ENCODE measurements at places on chromosomes 6 and 20.

GRCh38 chr20:17061715-17062114, 165.1 kb upstream of the PCSK2 start:
- DNase-seq: no peak

DNA sequence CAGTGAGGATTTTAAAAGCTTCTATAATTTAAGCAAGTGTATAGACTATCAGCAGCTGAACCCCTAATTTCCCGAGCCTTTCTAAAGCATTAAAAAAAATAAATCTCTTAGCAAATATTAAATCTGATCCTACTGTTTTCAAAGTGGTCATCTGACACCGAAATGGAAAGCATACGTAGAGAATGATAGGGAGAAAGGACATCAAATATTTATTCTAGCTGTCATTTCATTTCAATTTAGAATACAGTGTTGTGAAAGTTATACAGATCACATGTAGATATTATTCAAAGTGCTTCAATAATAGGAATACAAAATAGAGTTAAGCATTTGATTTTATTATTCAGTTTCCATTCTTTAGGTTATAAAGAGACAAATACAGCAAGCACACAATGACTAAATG, 61.9 kb upstream of the PKIB start:
- DNase-seq: peak; percentile 27

DNA sequence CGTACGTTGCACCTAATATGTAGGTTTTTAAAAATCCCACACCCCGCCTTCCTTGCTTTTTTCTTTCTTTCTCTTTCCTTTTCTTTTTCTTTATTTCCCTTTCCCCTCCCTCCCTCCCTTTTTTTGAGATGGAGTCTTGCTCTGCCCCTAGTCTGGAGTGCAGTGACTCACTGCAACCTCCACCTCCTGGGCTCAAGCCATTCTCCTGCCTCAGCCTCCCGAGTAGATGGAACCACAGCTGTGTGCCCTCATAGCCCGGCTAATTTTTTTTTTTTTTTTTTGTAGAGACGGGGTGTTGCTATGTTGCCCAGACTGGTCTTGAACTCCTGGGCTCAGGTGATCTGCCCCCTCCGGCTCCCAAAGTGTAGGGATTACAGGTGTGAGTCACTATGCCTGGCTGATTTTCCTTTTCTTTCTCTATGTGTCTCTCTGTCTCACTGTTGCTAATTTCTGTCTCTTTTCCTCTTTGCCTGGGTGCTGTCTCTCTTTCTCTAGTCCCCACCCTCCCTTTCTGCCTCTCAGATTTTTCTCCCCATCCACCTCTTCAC, 61.2 kb downstream of the SRC start:
- no peak for DNase-seq

DNA sequence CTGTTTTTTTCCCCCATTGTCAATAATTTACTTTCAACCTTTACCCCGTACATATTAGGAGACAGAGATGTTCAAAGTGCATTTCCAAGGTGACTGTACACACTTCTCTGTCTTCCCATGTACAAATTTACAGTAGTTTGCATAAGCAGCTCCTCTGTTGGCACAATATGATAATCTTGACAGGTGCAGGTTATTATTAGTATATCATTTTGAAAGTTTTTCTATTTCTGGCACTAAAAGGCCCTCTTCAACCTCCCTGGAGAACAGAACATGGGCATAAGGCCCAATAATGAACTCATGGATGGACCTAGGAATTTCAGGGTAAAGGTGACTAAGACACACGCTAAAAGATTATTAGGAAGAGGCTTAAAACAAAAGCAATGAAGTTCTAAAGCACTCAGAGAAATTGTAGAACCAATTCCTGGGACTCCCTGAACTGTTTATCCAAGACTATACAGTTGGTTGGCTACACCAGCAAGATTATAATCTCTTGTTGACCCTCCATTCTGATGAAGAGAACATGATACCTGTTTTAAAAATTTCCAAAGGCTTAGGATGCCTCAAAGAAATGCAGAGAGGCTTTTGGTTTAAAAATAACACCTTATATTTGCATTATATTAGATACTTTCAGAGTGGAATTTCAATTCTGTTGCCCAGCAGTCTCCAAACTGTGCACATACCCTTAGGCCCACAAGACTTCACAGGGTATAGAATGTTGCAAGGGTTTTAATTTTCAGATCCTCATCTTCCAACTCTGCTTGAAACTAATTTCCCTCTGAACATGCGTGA, 1.1 kb downstream of the AIG1 start:
- DNase-seq: no peak

DNA sequence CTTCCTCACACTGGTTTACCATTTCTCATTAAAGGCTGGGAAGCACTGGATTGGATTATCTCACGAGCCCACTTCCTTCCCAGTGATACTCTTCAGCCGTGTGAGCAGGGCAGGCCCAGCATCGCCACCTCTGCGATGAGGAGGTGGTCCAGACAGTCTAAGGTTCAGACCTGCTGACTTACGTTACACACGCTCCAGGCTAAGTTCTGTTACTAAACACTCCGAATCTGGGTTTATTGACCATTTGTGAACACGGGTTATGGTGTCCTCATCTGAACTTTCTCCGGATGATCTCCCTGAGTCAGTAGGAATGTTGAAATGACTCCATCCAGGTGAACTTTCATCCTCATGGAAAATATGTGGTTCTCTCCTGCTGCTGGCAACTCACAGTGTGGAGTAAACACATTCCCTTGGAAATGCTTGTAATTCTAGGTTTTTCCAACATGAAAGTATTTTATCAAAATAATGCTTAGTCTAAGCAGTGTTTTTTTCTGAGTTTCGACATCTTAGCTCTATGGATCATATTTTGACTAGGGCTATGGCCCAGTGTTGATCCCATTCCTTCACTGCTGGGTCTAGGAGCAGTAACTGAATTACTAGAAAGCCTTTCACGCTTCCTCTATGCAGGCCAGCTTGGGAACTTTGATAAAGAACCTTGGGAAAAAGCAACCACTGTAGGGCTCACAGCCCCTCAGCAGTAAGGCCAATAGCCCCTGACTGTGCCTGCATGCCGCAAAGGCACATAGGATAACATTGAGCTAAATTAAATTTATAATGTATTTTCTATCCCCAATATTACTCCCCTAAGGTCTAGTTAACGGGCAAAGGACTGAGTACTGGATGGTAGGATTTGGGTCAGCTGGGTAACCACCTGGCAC, 37.7 kb upstream of the PXDC1 start:
- no peak for DNase-seq

DNA sequence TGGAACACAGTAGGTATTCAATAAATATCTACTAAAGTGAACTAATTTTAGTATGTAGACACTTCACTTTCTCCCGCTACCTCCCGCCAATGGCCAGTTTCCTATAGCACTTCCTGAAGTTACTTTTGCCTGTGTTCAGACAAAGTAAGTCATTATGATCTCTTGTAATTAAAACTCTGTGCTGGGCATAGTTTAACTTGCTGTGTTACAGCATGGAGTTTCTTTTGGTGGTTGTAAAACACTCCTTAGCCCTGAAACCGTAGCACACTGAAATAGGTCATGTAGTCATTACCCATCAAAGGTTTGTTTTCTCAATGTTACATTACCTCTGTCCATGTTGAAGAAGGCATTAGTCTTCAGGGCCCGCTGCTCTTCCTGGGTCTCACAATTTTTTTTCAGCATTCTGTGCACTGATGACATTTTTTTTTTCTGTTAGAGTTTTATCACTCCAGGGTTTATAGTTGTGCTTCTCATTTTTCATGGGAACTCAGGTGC, 54.0 kb upstream of the CENPW start:
- no peak for DNase-seq

GRCh38 chr6:56916849-56917551, 37.9 kb upstream of the BEND6 start:
- no peak for DNase-seq

DNA sequence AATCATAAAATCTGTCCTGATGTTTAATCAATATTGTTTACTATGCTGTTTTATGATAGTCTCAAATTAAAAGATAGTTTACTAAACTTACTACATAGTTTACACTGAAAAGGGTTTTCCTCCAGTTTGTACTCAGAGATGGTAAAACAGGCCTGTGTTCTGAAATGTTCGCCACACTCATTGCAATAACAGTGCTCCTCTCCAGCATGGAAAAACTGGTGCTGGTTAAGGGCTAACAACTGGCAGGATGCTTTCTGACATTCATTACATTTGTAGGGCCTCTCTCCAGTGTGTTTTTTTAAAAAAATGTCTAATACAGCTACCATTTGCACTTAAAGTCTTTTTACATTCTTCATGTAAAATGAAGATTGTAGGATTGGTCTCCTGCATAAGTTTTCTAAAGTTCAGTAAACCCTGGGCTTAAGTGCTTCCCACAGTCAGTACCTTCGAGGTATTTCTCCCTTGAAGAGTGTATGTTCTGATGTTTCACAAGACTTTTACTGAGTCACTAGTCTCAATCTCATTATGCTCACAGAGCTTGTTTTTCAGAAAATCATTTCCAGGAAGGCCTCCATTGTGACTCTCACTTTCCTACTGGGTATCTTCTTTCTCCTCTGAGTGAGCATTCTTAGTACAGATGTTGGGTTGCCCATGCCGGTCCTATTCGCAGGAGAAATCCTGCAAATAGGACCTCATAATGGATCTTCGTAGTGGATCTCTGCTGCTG, 8.7 kb upstream of the ZSCAN12 start:
- no peak for DNase-seq

GRCh38 chr6:165819394-165819793, 156.4 kb upstream of the PDE10A start:
- no peak for DNase-seq

GRCh38 chr6:157607317-157608109, 215.5 kb upstream of the SNX9 start:
- DNase-seq: no peak

DNA sequence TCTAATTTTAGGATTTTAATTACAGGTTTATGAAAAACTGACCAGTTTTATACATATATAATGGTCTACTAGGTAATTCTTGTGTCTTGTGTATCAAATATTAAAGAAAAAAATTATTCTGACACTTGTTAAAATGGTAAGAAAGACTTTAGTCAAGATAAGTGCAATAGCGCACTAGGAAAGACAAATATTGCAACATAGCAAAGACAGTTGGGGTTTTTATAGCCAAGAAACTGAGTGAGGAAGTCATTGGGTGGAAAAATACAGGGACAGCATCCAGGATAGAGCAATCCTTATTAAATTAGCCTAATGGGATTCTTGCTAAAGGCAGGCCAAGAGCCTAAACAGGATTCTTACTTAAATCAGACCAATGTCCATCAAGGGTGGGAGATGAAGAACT, 71.1 kb downstream of the ROS1 start:
- no peak for DNase-seq

DNA sequence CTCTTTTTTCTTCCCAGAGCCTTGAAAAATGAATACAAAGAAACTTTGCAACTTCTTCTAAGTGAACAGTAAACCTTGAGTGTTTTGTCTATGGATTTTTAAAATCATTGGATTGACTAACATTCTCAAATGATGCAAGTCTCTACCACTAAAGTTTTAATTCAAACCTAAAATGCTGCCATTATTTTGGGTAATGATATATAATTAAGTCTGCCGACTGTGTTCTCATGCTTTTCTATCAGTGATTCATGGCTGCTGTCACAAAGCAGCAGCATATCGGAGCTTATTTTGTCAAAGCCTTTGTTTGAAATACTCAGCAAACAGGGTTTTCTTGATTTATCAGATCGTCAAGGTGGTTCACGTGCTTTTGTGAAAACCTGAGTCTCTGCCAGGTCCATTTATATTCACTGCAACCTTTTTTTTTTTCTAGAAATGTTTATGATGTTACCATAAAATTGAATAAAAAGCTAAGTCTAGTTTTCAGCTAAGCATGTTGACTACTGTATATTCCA, 96.3 kb downstream of the GJA1 start:
- peak; percentile 86 for DNase-seq

GRCh38 chr6:3457710-3458602, 1.1 kb upstream of the SLC22A23 start:
- peak; percentile 53 for DNase-seq

- peak; percentile 35 for DNase-seq
These were observed 204.0 kb downstream of the TSHZ2 start for GRCh38 chr20:53176134-53176533.
